Hippocampal formation (tissue), 2 donors: ENCODE measurements at places on chromosomes 5 and 9.

DNA sequence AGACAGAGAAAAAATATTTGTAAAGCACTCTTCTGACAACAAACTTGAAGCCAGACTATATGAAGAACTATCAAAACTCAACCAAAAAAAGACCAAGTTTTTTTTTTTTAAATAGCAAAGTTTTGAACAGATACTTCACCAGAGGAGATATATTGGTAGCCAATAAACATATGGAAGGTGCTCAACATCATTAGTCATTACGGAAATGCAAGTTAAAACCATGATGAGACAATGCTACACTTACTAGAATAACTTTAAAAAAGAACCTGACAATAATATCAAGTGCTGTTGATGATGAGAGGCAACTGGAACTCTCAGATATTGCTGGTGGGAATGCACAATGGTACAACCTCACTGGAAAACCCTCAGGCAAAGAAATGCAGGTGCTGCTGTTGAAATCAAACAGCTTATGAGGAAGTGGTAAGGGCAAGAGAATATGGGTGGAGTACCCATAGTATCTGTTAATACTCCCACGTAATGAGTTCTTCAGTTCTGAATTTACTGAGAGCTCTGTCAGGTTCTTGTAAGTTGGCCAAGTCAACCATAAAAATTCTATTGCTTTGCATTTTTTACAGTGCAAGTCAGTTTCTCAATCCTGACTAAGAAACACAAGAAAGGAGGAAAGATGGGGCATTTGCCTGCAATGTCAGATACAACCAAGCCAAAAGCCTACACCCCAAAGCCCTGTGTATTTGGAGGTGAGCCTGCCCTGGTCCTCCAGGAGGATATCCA, 87.3 kb upstream of the GNAQ start:
- DNase-seq = no peak

DNA sequence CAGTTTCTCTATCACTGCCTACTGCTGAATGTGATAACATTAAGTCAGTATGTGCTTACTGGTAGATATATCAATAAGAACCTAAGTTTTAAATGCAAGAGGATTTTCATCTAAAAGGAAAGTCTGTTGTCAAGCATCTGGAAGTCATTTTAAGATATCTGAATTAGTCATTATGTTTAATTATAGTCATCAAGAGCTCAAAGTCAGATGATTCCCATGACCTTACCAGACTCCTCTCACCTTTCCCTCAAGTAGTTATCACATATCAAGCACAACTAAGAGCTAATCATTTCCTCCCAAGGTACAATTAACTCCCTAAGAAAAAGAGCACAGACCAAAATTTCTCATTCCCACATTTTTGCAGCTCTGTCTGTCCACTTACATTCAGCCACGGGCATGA, 45.5 kb downstream of the PUM3 start:
- no peak for DNase-seq

DNA sequence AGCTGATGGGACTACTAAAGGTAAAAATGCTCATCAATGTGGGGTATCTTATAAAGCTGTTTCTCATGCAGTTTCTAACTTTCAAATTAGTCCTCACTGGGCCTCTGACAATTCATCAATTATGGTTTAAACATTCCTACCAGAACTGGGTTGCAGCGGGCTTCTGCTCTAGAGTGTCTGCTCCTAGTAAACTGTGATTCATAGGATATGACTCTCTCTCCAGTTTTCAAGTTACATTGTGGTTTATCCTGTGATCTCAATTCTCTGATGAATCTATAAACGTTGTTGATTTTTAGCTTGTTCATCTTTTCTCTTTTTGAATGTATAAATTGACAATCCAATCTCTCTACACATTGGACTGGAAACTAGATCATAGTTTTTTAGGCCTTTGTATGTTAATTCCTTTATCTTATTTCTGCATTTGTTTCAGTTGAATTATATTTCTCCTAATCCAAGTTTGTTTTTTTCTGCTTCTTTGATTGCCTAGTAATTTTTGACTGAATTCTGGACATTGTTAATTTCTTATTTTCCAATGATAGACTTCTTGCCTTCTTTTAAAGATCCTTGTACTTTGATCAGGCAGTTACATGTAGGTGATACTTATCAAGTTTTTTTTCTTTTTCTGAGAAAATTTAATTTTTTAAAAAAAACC, 822.6 kb downstream of the TLE1 start:
- DNase-seq = no peak

DNA sequence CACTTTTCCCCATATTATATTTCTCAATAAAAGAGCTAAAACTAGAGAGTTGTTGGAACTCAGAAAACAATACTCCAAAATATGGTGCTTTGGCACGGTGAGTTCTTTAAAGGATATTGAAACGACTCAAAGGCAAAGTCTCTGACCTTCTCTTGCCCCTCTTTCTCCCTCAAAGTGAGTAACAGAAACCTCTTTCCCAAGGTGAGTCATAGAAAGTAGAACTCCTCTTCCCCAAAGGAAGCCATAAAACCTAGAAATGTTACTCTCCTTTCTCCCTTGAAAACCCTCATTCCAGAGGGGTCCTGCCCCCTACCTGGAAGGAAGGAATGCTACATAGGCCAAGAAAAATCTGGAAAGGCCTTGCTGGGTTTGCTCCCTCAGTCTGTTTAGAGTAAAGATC, 47.5 kb downstream of the RAPGEF6 start:
- DNase-seq = no peak

GRCh38 chr5:149946118-149946517, 1.5 kb upstream of the PDE6A start:
- DNase-seq = no peak

DNA sequence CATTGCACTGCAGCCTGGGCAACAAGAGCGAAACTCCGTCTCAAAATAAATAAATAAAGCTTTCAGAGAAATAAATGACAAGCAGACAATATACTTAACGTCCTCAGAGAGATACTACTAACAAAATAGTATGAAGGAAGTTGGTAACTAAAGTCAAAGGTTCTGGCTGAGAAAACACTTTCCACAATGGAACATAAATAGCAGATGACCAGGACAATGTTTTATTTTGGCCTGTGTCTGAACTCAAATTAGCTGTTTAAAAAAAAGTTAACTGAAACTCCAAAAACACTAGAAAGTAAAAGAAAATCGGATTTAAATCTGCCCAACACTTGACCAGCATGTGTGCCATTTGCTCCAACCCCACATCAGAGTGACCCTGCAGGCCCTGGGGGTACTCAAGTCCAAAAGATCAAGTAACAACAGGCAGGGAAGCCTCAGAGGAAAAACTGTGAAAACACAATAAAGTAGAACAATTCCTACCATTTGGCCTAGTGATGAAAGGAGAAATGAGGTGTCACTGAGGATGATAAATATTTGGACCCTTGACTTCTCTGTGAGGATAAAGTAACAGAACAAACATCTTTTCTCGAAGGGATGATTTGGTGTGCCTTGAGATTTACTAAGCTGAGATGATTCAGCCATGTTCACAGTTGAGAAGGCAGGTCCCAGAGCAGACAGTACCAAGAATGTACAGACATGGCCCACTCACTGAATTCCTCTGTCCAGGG, 47.7 kb downstream of the LHFPL2 start:
- DNase-seq = no peak

DNA sequence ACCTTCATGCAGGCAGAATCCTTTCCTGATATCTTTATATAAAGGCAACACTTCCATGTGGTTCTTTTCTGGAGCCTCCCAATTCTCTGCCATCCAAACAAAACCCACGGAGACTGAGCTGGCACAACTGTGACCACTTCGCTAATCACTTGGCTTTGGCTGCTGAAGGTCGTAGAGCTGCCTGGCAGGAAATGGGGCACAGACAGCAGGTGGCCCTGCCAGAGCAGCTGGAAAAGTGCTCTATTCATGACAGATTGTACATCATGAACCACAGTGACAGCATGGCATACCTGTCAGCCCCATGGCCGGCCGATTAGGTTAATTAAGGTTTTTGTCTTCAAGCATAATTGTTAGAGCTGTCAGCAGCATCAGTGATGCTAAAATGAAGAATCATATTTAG, 141.9 kb upstream of the ANKRD55 start:
- DNase-seq = no peak

GRCh38 chr5:8188874-8189565, 320.1 kb downstream of the MTRR start:
- DNase-seq = no peak

GRCh38 chr5:67941614-67942401, 273.7 kb upstream of the PIK3R1 start:
- DNase-seq = no peak

- DNase-seq = peak; percentile 65
Measured at GRCh38 chr5:172417983-172418630, 36.2 kb downstream of the SH3PXD2B start.

GRCh38 chr5:73424556-73424977, 24.0 kb downstream of the FOXD1 start:
- no peak for DNase-seq

- DNase-seq = no peak
Measured at GRCh38 chr5:93220431-93220830, 360.6 kb downstream of the NR2F1-AS1 start.

DNA sequence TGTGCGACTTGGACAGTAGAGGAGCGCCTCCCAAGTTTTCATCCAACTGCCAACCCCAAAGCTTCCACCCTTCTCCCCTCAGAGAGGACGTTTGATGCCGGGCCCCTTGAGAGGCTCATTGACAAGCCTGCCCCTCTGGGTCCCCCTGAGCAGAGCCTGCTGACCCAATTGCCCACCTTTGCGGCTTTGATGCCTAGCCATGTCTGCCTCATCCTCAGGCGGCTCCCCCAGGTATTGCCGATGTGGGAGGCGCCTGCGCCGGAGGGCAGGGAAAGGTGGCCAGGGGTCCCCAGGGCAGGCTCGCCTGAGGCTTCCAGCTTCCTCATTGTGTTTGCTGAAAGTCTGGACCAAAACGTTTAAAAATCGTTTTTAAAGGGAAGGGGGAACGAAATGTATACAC, 1.4 kb downstream of the ODF2 start:
- no peak for DNase-seq

DNA sequence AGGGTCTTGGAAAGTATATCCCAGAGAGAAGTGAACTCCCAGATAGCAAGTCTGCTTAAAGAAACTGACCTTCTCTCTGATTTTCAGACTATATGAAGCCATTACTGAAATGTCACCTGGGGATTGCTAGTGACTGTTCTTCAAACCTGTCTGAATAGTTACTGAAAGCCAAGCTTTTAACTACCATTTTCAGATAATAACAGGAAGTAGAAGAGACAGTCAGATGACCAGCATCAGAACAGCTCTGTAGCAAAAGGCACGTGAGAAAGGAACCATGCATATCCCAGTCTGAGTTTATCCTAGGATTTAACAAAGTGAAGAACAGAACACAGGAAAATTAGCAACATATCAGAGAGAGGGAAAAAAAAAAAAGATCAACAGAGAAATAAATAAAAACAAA, 74.9 kb upstream of the SELENOP start:
- no peak for DNase-seq

GRCh38 chr9:119639287-119639955, 270.2 kb upstream of the BRINP1 start:
- no peak for DNase-seq

DNA sequence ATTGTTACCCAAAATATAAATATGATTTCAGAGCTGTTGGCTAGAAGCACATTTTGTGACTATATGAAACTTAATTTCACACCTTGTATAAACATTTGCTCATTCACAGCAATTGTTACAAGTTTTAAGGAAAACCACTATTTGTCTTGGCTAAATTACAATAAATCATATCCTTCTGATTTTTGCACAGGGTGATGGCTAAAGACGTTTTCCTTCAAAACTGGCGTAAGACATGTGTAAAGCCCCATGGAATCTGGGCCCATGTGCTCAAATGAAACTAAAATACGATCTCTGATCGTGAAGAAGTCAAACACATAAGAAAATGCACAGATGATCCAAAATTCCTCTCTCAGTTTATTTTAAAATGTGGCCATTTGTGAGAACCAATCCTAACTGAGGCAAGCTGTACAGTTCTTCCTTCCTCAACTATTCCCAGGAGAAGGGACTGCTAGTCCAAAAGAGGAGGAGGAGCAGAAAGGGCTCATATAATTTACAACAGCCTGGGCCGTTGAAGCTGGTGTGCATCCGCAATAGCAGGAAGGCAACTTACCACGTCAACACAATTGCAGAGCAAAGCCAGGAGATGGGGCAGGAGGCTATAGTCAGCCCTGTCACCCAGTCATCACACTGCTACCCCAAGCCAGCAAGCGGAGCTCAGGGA, 98.4 kb downstream of the MED27 start:
- no peak for DNase-seq

DNA sequence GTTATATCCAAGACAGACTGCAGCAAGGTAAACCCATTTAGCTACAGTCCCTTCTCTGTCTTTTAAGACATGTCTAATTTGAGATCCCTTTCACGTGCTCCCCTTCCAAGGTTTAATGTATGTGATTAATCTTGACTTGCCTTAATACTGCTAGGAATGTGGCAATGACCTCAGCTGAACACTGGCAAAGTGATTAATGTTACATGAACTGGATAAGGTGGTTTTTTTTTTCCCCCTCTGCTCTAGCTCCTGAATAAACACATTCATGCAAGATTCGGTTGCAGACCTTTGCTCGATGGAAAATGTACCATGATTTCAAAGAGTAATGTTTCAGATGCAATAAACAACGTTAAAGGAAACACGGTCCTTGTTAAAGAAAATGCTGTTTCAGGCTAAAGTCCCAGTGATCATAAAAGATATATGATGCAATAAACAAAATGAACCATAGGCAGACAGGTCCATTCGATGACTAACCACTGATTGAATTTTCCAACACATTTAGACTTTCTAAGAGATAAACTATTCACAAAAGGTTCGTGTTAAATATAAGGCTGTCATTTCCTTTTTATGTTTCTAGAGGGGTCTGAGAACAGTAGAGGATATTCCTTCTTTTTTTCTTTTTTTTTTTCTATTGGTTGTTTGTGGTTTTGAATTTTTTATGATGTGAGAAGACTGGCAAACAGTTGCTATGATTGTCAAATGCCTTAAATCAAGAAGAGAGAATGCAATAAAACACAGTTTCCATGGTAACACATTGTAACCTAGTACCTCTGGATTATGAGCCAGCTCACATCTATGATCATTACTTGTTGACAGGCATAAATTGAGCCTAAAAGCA, 44.7 kb upstream of the ZNF608 start:
- DNase-seq = no peak

DNA sequence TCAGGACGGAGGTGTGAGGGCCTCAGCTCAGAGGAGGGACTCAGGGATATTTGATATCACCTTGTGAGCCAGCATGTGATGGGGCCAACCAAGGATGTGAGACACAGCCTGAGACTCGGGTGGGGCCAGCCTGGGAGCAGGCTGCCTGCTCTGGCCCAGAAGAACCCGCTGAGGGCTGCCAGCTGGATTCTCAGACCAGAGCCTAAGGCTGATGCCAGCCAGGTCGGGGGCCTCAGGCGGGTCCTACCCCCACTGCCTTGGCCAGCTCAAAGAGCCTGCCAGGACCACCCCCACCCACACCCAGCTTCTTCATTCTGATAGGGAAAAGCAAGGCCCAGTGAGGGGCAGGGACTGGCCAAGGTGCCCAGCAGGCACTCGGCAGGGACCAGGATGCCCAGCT, 20.3 kb upstream of the DUSP1 start:
- DNase-seq = no peak

DNA sequence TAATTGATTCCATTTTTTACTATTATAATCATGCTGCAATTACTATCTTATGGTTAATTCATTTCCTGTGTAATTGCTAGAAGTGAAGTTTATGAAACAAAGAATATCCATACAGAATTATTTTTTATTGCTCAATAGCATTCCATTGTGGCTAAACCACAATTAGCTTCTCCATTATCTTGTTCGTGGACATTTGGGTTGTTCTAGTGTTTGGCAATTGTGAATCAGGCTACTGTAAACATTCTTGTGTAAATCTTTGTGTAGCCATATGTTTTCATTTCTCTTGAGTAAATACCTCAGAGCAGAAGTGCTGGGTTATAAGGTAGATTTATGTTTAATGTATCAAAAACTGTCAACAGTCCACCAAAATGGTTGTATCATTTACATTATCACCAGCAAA, 341.1 kb downstream of the MAT2B start:
- no peak for DNase-seq
